ENCODE measurements at places on chromosomes 4 and X.
A peak's percentile ranks its signal among the peaks of the same experiment; 100 is the strongest.

GRCh38 chr4:74934016-74934831 lies 1.3 kb downstream of the PARM1 start:
- peak; percentile 6 for DNase-seq

DNA sequence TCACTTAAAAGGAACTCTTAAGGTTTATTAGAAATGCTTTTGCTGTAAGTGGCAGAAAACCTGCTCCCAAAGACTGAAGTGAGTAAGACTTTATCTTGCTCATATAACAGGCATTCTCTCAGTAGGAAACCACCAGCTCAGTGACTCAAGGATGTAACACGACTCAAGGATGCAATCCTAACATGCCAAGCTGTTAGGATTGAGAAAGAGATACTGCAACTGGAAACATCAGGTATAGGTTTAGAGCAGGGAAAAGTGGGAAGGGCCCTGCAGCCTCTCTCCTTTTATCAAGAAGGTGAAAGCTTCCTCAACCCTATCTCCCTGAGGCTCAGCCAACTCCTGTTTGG lies 11.9 kb upstream of the SLC9A7 start:
- no peak for DNase-seq

DNA sequence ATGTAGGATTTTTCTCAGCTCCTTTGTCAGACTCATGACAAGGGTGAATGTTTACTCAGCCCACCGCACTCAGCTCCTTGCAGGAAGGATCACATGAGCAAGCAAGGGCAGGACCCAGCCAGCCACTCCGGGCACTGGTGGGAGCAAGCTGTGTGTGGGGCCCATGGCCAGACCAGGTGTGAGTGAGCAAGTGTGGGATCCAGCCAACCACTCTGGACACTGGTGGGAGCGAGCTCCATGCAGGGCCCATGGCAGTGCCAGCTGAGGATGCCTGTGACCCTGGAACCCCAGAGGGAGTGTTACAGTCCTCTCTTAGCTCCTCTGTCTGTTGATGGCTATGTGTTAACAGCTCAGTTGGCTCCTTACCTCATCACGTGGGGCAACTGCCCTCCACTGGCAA lies 2750.6 kb downstream of the PCDH7 start:
- DNase-seq: no peak

GRCh38 chrX:154490414-154491083 lies at the start of gene SLC10A3:
TSS of gene SLC10A3 (minus strand) at chrX:154490629. CDS start at chrX:154488940, 1,689 bp downstream.
- DNase-seq: peak; percentile 94

- no peak for DNase-seq
Measured at GRCh38 chr4:675036-675882, 917 bp downstream of the MYL5 start.

DNA sequence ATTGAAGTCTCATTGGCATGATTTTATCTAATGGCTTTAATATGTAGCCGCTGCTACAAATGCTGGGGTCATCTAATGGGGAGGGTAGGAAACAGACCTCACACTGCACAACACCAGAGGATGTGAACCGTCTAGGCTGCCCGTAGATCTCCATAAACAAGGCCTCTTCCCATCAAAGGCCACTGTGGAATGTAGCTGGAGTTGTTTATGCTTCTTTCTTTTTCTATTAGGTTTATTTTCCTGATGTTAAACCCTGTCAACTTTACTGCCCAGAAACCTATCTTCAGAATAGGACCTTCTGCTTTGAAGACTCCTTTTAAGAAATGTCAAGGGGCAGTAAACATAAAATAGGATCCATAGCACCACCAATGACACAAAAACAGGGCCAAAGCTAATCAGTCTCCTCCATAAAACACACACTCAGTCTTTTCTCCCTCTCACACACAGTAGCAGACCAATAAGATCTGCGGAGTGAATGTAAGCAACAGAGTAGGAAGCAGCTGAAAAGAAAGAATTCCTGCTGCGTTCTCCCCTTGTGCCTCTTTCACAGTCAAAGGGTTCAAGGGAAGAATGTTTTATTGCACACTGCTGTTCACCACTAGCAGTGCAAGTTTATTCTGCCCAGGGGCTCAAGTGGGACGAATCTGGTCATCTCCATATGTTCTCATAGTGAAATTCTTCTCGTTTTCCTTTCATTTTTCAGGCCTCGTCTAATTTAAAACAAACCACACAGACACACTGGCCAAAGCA lies 72.2 kb downstream of the MAML3 start:
- no peak for DNase-seq

DNA sequence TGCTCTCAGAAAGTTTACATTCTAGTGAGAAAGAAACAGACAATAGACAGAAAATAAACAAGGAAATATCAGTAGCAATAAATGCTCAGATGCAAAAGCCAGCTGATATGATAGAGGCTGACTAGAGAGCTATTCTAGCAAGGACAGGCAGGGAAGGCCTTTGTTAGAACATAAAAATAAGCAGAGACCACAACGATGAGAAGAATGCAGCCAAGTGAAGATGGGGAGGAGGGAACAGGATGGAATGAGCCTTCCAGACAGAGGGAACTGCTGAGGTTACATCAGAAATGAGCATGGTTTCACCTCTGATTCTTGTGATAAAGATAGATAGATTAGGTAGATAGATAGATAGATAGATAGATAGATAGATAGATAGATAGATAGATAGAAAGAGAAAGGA lies 7.6 kb upstream of the SOWAHB start:
- DNase-seq: no peak

- DNase-seq: no peak
Measured at GRCh38 chr4:184664445-184665210, 15.1 kb downstream of the PRIMPOL start.

GRCh38 chr4:26192899-26193869 lies 127.6 kb upstream of the RBPJ start:
- no peak for DNase-seq

DNA sequence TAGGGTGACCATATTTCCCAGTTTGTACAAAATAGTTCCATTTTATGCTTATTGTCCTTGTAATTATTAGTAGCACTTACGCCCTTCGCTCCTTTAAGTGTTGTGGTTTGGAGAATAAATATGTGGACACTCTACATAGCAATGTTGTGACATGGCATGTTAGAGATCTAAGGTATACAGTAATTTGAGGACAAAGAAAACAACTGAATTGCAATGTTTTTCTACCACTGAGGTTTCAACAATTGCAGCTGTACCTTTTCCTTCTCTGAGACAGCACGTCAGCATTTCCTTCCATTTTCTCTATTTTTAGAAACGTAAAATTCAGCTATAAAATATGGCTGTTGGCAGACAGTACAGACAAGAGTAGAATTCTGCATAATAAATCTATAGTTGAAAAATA lies 323.1 kb downstream of the MAPK10 start:
- no peak for DNase-seq

DNA sequence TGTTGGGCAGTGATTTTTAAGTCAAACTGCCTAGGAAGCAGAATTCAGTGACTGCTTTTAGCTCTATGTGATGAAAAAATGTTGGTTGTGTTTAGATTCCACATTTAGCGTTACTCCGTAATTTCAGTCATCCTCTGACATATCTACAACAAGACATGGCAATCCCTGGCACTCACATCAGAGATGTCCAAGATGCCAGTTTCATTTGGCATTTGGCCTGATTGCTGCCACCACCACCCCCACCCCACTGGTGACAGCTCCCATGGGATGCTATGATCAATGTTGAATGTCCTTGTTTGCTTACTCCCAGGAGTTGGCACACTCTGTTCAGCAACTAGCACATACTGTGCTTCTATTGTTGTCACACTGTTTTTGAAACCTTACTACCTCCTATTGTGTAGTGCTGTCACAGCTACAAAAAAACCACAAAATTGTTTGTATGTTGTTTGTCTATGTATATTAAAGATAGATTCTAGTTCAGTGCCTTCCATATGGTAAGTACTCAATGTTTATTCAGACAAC lies 101.4 kb downstream of the AWAT2 start:
- DNase-seq: no peak

DNA sequence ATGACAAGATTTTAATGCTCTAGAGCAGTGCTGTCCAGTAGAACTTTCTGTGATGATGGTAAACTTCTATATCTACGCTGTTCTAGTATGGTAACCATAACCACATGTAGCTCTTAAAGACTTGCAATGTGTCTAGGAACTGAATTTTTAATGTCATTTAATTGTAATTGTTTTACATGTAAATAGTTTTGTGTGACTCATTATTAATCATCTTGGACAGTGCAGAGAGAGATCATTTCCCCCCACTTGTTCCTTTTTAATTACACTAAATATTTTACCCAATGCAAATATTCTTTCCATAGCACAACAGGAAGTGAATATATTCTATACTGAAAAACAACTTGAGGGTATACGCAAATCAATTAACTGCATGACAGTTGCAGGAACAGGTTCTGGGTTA lies 5.8 kb downstream of the ATG4A start:
- DNase-seq: no peak

DNA sequence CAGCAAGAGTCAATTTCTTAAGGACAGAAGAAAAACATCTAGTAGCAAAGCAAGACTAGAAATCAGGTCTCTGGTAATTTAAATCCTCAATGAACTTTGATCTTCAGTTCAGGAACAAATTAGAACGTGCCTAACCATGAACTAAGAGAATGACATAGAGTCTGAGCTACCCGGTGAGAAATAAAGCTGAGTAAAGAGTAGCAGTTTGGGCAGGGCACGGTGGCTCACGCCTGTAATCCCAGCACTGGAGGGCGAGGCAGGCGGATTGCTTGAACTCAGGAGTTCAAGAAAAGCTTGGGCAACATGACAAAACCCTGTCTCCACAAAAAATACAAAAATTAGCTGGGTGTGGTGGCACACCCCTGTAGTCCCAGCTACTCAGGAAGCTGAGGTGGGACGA lies 37.7 kb downstream of the ACE2 start:
- DNase-seq: no peak

GRCh38 chr4:163391756-163392155 lies 48.1 kb downstream of the NPY5R start:
- no peak for DNase-seq

DNA sequence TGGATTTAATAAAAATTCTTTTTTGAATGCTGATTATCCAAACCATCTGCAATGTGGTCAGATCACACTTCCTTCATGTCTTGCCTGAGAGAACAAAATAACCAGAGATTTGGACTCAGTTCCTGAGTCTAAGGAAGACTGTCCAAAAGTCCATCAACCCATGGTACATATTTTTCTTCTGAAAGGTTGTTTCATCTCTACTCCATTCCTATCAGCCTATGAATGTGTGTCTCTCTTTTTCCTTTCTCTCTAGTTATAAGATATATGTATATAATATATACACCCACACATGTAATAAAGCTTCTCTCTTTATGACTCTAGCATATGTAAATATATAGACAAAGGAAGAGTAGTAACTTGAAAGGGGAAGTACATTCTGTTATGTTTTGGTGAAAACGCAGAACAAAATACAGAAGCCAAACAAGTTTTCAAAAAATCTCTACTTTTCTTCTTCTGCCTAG lies 226.9 kb downstream of the ARHGAP24 start:
- DNase-seq: no peak

GRCh38 chrX:24184018-24184417 lies 34.5 kb downstream of the ZFX start:
- DNase-seq: no peak

GRCh38 chr4:2837110-2837903 lies 6.3 kb upstream of the ADD1 start:
- DNase-seq: no peak

DNA sequence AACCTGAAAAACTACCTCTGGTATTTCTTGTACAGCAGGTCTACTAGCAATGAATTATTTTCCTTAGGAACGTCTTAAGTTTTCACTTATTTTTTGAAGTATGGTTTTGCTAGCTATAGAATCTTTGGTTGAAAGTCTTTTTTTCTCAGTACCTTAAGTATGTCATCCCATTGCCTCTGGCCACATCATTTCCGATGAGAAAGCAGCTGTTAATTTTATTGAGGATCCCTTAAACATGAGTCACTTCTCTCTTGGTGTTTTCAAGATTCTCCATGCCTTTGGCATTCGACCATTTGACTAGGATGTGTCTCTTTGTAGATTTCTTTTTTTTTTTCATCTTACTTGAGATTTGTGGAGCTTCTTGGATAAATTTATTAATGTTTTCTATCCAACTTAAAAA lies 803.8 kb upstream of the AMOT start:
- DNase-seq: no peak

DNA sequence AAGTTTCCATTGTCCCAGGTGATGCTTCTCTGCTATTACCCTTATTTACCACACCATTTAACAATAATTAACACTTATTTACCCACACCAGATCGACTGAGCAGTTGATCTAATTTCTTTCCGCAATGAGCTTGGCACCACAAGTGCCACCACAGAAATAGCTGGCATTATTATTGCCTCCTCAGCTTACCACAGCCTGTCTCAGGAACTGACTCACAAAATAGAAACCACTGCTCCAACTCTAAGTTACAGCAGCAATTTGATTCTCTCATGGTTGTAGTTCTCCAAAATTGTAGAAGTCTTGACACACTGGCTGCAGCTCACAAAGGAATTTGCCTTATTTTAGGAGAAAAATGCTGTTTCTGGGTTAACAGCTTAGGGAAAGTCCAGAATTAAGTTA lies 22.5 kb downstream of the ZNF721 start:
- DNase-seq: no peak

DNA sequence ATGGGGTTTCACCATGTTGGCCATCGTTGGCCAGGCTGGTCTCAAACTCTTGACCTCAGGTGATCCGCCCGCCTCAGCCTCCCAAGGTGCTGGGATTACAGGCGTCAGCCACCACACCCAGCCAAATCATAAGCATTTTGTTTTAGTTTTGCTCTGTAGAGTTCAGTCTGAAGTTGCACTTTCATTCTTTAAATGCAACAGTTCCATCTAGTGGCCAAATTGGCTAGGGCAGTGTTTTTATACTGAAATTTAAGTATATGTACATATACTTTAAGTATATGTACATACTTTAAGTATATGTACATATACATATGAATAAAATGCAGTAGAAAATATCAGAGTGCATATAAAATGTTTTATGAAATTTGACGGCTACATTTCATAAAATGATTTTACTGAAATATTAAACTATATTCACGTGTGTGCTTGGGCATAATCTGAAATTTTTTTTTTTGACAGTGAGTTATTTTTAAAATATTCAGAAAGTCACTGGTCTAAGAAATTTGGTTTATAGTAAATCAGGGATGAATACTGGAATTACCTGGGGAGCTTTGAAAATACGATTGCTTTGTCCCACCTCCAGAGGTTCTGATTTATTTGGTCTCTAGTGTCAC lies 145.5 kb downstream of the NWD2 start:
- peak; percentile 18 for DNase-seq

- DNase-seq: no peak
Measured at GRCh38 chr4:170652571-170652970, 562.8 kb upstream of the AADAT start.

- DNase-seq: peak; percentile 68
Measured at GRCh38 chr4:4599481-4600275, 57.8 kb upstream of the STX18 start.

DNA sequence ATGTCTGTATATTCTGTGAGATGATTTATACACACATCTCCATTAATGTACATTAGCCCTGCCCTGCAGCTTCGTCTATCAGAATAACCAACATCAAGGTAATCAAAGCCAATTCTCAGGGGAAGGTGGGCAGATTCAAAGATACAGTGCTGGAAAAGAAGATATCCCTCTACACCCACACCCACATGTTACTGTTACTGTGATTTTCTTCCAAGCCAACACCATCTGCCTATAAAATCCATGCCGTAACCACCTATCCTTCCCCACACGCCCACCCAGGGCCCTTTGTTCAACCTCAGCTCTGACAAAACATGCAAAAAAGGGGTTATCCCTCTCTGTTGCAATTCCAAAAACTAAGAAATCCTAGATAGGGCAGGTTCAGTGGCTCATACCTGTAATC lies 20.0 kb downstream of the OPHN1 start:
- no peak for DNase-seq

GRCh38 chr4:20490734-20491133 lies 209.5 kb upstream of the PACRGL start:
- DNase-seq: no peak
